ENCODE measurements at places on chromosomes 4 and X.

DNA sequence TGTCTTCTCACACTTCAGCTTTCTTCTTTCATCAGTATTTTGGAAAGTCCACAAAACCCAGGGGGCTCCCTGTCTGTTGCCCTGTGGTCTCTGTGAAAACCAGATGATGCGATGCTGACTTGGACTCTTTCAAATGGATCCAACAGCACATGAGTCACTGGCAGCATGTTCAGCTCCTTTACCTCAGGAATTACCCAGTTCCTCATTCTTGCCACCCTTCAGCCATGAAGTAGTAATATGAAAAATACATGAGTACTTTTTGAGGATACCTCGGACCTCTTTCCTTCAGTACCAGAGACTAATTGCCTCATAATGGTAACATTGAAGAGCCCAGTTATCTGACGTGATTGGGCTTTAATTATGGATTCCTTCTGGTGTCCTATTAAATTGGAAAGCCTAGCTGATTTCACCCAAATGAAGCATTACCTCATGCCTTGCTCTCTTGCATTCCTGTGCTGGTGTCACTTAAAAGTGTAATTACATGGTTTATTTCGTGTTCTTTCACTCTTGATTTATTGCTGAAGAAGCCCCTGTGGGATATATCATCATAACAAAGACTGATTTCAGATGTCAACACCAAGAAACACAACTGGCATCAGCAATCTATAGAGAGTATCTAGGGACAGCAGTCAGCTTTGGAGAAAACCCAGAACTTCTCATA is 63.4 kb downstream of the NFKB1 start:
- no peak for DNase-seq

DNA sequence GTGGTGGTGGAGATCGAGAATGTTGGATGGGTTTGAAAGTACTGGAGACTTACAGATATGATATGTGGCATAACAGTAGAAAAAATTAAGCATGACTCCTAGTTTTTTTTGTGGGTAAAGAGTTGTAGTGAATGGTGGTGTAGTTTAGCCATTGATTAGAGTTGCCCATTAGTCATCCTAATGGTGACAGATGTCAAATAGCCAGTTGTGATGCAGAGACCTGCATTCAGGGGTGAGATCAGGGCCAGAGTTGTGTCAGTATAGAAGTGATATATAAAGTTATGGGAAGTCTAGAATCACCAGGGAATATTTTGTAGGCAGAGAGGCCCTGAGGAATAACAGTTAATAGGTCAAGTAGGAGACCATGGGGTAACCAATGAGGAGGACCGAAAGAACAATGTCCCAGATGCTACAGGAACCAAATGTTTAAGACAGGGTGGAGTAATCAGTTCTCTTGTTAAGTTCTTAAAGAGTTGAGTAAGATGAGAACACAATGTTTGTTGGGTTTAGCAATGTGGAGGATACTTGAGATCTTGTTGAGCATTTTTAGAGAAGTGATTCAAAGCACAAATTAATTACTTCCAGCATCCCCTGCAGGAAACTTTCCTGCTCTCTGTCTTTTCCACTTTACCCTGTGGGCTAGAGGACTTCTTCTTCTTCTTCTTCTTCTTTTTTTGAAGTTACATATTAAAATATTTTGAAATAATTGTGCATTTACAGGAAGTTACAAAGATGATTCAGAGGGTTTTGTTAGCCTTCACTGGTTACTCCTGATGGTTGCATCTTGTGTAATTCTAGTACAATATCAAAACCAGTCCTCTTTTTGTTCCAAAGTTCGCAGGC is 13.3 kb downstream of the SGMS2 start:
- no peak for DNase-seq

GRCh38 chr4:24589448-24589847 is 5.1 kb upstream of the DHX15 start:
- DNase-seq, result no peak

- DNase-seq, result no peak
Measured at GRCh38 chrX:131288738-131289511, at the start of gene IGSF1. IGSF1 (minus strand) TSS chrX:131289306; CDS start chrX:131286674, 2,632 bp downstream.

GRCh38 chr4:140719686-140720085 is 36.5 kb downstream of the TBC1D9 start:
- DNase-seq, result no peak
